Activated T-cell treated with anti-CD3 and anti-CD28 coated beads for 48 hours (primary cell): ENCODE measurements at places on chromosomes 4 and X.

GRCh38 chr4:7384003-7384928, 50.5 kb downstream of the PSAPL1 start:
- DNase-seq, result no peak

DNA sequence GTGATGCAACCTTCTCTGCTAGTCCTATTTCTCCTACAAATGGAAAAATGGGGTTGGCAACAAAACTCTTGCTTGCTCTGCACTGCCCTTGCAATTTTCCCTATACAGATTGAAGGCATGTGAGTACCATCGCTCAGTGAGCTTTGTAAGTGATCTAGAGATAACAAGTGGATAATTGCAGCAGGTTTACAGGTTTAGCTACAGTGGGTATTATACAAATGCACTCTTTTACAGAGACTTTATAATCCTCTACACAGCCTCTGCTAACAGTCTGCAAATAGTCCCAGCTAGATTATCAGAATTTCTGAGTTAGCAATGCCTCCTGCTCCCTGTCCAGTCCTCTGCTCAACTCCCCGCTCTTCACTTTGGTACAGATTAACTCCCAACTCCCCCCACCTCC, 11.1 kb downstream of the LEF1 start:
- no peak for DNase-seq

DNA sequence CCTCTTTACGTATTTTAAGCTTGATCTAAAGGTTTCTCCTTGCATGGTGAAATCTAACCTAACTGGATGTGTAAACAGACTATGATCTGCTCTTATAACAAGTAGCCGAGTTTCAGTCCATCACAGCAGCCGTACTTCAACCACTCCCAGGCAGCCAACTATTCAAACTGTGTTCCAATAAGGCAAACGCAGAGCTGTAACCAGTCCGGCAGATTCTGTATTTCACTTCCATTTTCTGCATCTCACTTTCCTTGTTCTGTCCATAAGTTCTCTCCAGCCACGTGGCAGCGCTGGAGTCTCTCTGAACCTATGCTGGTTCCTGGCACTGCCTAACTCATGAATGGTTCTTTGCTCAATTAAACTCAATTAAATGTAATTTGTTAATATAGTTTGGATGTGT, 132.6 kb downstream of the FHDC1 start:
- DNase-seq, result no peak

DNA sequence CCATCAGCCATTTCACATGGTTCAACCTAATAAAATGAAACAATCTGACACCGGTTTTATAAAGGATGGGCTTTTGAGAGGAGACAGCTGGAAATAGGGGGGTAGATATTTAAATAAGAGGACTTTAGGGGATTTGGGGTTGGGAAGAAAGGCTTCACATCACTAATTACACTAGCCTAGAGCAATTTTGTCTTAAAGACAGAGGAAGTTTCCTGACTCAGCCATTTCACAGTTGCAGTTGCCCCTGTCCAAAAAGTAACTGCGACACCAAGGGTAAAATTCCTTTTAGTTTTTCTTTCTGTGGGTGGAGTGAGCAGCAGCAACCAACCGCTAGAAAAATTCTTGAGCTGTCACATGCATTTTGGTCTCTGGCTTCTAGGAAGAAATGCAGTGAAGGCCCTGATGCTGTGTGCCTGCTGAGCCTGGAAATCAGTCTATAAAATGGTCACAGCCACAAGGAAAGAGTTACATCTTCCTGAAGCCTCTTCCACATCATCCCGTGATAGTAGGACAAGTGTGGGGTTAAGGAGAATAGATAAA, 233.6 kb downstream of the ZNF674 start:
- no peak for DNase-seq

DNA sequence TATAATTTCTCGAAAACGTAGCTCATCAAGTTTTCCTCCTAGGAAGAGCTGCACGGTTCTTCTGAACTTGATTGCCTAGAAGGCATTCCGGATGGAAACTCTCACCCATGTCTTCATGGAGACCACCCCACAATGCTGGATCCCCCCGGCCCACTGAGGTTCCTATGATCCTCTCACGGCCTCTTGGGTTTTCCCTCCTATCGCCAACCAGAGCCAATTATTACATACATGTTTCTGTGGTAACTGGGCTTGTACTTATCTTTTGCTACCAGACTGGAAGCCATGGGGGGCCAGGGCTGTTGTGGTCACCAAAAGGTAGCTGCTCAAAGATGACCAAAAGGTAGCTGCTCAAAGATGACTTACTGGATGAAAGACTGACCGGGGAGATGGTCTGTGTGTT, 131.5 kb downstream of the AFAP1 start:
- DNase-seq, result no peak

DNA sequence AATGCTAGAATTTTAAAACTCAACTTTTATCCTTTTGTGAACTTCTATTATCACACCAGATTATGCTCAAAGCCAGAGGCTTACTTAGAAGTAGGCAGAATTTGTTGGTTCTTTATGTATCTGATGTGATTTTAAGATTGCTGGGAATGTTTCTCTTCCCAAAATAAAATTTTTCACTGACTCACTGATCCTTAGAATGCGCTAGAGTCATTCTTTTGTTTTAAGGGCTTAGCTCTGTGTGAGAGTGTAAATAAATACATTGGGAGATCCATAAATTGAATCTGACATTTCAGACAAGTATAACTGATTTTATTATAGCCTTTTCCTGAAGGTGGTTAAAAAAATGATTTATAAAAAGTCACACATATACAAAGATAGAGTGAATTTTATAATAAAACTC, 101.3 kb downstream of the LARP1B start:
- DNase-seq, result no peak

- DNase-seq, result no peak
These were observed 19.0 kb upstream of the SPP1 start for GRCh38 chr4:87956501-87956900.

DNA sequence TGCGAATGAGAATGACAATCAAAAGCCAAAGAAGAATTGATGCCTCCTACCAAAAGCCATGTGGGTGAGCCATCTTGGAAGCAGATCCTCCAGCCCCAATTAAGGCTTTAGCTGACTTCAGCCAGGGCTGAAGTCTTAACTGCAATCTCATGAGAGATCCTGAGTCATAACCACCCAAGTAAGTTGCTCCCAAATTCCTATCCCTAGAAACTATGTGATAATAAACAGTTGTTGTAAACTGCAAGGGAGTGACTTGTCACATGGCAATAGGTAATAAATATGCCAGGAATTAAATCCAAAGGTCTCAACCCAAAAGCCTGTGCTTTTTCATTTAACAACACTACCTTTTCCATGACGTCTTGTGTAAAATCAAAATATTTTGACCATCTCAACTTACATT, 154.2 kb upstream of the TBL1X start:
- DNase-seq, result no peak

GRCh38 chr4:47715716-47716416, 122.0 kb downstream of the CORIN start:
- no peak for DNase-seq

DNA sequence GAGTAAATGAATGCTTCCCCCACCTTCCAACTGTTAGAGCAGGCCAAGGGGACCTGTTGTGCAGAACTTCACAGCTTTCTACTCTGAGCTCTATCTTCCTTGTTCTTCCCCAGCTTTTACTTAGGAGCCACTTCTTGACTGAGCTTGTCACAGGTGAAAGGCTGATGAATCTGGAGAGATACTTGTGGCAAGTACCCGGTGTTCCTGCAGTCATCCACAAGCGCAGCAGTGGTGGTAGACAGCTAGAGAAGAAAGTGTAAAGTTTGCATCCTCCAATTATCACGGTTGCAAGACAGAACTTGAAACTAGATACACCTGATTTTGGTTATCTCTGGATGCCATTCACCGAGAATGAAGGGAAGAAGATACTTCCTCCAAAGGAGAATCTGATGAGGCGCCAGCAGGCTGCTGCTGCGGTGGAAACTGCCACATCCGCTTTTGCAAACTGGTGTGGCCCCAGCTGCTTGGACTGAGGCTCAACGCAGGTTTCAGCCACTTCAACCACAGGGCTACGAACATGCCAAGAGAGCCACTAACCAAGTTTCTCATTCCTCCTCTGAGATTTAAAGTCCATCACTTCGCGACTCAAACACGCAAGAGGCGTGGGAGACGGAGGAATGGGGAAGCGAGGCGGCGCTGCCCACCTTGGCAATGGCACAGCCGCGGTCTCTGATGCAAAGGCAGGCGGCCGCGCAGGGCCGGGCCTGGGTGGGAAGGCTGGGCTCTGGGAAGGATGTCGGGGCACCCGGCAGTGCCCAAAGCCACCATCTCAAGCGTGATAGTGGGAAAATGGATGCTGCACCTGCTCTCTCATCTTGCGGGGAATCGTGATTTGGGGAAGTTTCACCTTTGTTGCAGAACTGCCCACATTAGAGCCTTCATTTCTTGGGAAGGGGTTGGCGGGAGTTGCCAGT, 1.3 kb upstream of the FHIP1A start:
- no peak for DNase-seq

DNA sequence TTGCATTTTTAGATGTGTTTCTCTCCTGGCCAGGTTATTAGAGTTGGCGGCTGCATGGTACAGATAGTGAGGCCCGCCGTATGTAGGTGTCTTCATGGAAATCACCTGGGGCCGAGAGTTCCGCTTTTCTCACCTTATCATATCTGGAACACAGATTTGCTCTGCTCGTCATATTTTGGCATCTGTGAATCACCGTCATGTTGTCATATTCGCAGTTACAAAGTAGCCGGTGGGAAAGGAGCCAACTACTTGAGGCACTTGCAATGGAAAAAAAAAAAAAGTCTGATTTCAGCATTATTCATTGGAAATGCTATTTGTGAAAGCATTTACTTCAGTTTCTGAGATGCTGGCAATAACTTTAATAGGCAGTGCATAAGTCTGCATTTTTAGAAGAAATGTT, 1715.2 kb upstream of the TENM3 start:
- DNase-seq, result no peak

- no peak for DNase-seq
These were observed 107.3 kb downstream of the ADRA2C start for GRCh38 chr4:3873408-3874027.

- DNase-seq, result no peak
These were observed 85.2 kb downstream of the ACOX3 start for GRCh38 chr4:8355306-8355705.

DNA sequence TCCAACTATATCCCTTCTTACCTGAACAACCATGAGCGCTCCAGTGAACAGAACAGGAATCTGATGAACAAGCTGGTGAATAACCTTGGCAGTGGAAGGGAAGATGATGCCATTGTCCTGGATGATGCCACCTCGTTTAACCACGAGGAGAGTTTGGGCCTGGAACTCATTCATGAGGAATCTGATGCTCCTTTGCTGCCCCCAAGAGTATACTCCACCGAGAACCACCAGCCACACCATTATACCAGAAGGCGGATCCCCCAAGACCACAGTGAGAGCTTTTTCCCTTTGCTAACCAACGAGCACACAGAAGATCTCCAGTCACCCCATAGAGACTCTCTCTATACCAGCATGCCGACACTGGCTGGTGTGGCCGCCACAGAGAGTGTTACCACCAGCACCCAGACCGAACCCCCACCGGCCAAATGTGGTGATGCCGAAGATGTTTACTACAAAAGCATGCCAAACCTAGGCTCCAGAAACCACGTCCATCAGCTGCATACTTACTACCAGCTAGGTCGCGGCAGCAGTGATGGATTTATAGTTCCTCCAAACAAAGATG, 870.2 kb downstream of the ADGRL3 start:
- DNase-seq, result no peak

DNA sequence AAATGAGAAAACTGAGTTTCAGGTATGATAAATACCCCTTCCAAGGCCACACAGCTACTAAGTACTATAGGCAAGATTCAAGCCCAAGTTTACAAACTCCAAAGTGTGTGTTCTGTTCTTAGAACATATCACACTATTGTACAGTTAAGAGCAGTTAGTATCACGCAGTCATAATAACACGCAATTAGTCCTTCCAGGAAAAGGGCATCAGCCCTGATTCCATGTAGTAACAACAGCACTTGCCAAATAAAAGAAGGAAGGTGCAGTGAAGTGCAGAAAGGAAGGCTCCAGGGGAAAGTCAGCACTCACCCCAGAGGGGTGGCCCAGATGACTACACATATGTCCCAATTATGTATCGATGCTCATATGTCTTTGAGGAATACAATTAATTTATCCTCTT, 4.4 kb downstream of the TASL start:
- DNase-seq, result no peak

- no peak for DNase-seq
These were observed 322.7 kb downstream of the FRMPD4 start for GRCh38 chrX:12460929-12461328.

DNA sequence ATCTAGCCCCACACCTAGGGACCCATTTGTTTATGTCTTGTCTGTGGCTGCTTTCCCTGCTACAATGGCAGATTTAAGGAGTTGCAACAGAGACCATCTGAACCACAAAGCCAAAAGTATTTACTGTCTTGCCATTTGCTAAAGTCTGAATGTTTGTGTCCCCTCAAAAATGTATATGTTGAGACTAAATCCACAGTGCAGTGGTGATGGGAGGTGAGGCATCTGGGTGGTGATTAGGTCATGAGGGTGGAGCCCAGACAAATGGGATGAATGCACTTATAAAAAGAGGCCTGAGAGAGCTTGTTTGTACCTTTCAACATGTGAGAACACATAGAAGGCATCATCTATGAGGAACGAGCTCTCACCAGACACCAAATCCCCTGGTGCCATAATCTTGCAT, 137.3 kb downstream of the TMEM144 start:
- DNase-seq, result no peak

DNA sequence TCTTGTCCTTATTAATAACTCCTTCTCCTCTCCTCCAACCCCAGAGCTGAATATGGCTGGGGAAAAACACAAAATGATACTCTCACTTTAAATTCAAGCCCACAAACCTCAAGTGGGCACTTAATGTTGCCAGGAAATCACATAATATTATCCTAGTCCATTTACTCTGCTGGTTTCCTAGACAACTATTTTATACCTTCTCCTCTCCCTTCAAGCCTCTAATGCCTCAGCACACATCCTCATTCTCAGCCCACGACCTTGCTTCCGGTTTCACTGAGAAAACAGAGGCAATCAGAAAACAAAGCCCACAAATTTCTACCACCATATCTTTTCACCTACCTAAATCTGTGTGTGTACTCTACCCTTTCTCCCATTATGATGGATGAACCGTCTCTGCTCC, 12.1 kb upstream of the CLCN5 start:
- no peak for DNase-seq

DNA sequence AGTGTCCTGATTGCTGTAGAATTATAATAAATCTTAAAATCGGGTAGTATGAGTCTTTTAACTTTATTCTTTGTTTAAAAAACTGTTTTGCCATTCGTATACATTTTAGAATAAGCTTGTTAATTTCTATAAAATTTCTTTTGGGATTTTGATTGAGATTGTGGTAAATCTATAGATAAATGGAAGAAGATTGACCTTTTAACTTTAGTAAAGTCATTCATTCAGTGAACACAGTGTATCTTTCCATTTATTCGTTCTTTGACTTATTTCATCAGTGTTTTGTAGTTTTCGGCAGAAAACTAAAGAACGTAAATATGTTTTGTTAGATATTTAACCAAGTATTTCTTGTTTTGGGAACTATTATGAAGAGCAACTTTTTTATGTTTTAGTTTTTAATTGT, 38.9 kb downstream of the DRD5 start:
- no peak for DNase-seq

DNA sequence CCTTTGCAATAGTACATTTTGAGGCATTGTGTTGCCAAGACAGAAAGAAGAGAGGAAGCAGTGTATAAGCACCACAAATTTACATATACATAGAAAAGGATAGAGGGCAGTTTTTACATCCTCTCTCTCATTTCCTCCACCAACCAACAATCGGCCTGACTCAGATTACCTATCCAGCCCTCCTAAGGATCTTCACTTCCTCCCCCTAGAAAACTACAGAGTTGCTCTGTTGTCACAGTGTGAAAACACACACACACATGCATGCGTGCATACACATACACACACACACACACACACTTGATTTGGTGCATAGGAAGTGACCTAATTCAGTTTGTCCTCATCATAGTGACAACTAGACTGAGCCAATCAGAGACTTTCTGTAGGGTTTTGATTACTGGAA, 98.8 kb upstream of the SPRY1 start:
- no peak for DNase-seq
